Fibroblast of upper back skin (primary cell): ENCODE measurements at places on chromosomes 5 and 9.
A peak's percentile ranks its signal among the peaks of the same experiment; 100 is the strongest.

DNA sequence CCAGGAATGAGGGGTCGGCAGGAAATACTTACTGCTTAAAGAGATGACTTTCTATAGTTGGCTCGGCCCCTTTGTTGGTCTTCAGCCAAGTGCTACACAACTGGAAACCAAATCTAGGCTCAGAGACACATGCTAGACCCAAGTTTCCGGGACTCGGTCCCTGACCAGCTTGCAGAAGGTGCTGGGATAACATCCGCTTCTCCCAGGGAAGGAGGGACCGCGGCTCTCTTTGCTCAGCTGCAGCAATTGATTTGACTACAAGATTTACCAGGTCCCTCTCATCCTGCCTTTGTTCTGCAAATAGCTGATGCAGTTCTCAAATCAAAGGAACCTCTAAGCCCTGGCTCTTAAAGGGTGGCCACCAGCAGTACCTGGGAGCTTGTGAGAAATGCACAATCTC lies 314.7 kb downstream of the MLLT3 start:
- DNase-seq, result no peak

GRCh38 chr5:321726-322251 lies 275 bp downstream of the AHRR start:
- DNase-seq, result no peak

GRCh38 chr5:26031481-26031880 lies 1006.9 kb downstream of the CDH9 start:
- DNase-seq, result no peak

GRCh38 chr5:176608937-176609723 lies 826 bp downstream of the GPRIN1 start:
- no peak for DNase-seq

DNA sequence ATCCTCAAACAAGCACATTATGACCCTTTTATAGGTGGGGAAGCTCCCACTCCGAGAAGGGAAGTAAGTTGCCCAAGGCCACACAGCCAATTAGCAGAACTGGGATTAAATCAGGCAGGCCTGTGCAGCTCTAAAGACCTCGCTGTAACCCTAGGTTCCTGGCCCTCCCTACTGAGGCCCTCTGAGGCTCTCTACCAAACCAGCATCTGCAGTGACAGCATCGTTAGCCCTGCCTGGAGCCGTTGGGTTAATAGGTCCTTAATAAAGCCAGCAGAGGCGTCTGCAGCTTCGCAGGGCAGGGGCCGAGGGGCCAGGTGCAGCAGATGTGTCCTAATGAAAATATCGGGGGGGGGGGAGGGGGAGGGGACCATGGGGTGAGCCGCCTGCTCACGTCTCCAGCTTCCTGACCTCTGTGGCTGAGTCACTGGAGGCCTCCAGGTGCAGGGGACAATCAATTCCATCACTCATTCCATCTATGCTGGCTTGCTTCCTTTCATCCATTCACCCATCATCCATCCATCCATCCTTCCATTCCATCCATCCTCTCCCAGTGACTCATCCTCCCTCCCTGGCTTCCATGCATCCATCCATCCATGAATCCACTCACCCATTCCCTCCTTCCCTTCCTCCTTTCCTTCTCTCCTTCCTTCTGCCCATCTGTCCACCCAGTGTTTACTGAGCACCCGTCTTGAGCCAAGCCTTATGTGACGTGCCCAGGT lies 203.9 kb downstream of the C9orf50 start:
- peak; percentile 64 for DNase-seq

DNA sequence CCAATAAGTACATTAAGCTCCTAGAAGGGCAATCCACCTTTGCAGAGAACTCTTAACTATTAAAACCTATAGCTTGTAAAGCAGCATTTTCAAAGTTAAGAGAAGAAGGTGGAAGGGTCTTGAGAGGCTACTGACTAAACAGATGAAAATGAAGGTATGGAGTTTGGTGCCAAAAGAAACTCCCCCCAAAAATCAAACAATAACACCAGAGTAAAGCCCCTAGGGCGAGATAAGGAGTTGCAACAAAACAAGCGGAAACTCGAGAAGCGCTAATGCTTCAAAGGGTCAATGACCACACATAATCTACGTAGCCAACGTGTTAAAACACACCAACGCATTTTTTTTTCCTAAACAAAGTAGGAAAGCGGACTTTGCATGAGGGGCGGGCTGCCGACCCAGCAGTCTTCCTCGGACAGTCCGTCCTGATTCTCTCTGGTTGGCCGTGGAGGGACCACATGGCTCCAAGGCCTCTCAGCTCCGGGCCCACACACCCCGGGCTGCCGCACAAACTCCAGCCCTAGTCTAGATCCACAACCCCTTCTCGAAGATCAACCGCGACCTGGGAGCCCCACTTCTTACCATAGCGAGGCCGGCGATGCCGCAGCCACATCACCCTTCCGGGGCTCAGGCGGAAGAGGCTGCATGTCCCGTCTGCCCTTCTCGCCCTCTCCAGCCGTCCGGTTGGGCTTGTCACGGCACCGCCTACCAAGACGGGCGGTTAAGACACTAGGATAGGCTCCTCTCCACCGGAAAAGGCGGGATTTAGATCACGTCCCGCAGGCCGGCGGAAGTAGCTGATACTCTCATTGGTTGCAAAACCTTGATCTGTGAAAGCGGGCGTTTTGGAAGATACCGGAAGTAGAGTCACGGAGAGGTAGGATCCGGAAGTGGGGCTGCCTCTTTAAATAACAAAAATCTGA lies at the start of the genes TMEM167A and XRCC4:
TMEM167A (minus strand) TSS at position 653 of the 920 bp plus-strand sequence; CDS start at position 582, 71 bp downstream.
XRCC4 (plus strand) TSS at position 806 of the 920 bp plus-strand sequence. CDS start 27,373 bp downstream, outside the sequence.
- peak; percentile 99 for DNase-seq

DNA sequence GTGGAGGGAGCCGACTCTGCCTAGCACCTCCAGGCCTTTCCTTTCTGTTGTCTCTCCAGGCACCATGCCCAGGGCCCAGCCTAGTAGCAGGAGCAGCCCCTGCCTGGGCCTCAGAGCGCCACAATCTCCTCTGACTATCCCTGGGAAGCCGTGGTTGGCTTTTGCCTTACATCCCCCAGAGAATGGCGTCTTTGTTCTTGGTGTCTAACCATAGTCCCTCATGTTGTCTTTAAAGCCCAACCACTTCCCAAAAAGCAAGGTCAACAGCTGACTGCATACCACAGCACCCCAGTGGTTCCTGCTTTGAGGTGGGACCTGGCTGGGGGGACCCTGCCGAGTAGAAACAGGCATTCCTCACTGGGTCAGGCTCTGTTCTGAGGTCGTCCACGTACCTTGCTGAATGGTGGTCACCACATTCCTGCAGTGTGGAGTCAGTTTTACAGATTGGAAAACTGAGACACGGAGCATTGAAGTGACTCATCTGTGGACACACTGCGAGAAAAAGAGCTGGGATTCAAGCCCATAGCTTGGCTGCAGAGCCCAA lies 13.7 kb upstream of the CERCAM start:
- DNase-seq, result peak; percentile 42

DNA sequence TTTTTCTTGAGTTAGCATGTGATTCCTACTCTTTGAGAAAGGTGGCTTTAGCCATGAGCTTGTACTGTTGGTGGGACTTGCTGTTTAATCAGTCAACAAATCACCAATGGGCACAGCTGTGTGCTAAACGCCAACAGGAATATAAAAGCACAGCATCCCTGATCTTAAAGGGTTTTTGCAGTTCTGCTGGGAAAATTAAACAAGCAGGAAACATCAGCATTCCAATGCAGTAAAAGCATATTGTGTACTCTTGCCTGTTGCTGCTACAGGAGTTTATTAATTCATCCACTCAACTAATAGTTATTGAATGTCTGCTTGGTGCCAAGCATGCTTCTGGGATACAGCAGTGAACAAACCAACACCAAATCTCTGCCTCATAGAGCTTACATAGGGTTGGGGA lies 27.4 kb upstream of the F2RL1 start:
- no peak for DNase-seq

- no peak for DNase-seq
Observed at GRCh38 chr5:81756016-81756415, 5.1 kb upstream of the SSBP2 start.

DNA sequence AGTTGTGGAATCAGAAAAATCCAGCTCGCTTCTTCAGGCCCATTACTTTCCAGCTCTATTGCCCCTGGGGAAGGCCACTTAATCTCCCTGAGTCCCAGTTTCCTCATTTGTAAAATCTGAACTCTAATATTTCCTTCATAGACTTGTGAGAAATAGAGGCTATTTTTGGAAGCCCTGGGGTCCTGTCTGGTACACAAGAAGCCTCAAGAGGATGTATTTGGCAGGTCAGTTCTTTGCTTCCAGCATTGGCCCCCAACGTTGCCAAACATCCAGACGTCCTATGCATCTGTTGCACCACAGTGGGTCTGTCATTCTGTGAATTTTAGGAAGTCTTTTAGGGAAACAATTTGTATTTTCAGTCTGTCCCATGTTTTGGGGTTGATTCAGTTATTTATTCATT lies 525.9 kb downstream of the EBF1 start:
- no peak for DNase-seq

DNA sequence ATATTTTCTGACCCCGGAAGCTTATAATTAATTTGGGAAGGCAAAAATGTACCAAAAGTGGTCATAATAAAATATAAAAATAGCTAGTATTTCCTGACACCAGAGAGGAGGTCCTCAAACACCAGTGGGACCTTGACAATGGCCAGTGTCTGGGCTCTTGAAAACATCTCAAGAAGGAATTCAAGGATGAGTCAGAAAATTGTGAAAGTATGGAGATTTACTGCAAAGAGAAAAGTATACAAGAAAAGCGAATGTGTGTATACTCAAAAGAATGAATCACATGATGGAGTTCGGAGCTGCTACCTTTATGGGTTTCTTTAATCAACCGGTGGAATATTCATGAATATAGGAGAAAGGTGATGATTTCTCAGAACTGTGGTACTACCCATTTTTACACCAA lies 1709.0 kb upstream of the WWC1 start:
- DNase-seq, result peak; percentile 32

DNA sequence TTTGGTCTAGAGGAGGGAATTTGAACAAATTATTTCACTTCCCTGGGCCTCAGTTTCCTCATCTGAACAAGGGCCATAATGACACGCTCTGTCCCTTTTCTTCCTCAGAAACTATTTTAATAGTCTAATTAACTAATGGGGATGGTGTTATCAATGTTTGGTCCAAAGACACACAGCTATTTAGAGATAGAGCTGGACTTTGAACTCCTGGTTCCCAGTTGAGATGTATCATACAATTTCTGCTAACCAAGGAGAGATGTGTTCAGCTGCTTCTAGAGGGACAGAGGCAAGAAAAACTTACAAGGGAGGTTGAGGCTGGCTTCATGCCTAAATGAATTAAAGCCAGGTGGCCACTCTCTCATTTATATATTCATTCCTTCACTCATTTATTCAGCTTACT lies 90.6 kb upstream of the CLINT1 start:
- DNase-seq, result no peak

DNA sequence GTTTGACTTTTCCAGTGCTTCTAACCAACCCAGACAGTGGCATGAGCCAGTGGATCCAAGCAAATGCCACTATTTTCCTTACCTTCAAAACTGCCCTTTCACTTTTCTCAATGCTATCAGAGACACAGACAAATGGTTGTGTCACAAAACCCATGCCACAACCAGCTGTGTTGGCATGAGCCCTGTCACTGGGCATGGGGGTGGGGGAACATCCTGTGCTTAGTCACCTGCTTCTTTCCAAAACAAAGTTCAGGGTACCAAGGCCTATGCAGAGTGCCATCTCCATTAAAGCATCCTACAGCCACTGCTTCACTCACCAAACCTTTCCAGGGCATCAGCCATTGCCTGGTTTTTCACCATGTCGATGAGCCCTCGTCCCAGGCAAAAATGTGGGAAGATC lies 30.1 kb downstream of the NIPSNAP3B start:
- DNase-seq, result no peak

DNA sequence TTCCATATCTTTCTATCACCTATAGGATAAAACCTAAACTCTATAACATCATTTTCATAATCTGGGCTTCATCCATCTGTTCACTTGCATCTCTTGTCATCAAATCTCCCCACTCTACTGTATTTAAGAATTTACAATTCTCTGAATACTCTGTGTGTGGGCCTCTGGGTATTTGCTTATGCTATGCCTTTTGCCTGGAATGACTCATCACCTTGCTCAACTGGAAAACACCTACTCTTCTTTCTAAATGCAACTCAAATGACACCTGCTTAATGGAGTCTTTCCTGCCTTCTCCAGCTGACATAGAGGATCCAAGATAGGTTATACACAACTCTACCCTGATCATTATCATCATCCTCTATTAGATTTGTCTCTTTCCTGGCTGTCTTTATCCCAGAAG lies 421.7 kb downstream of the SPATA31D1 start:
- peak; percentile 25 for DNase-seq

DNA sequence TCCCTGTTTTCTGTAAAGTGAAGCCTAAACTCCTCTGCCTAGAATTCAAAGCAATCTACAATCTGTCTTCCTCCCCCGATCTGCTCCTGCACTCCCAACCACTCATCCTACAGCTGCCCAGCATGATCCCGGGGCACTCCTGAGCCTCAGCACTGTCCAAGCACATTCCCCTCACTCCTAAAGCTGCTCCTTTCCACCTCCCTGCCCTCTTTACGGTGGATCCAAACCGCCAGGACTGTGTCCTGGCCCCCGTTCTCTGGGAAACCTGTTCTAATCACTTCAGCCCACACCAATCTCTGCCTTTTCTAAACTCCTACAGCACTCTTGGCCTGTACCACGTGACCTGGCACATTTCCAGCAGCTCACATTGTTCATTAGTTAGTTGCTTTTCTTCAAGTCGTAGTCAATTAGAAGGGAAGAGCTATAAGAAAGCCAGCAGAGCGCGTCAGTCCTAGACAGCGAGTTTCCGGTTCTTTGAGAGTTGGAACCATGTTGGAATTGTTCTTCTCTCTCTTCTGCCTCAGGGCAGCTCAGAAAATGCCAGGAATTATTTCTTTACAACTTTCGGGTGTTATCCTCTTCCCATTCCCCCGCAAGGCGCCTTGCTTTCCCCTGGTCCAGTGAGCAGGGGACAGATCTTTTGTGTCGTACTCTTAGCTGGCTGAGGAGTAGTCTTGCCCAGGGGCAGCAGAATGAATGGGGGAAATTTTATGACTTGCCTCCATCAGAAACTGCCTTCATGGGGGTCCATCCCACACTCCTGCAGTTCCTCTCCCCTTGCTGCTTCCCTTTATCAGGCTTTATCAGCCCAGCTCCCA lies 60.7 kb downstream of the NRG2 start:
- peak; percentile 17 for DNase-seq

DNA sequence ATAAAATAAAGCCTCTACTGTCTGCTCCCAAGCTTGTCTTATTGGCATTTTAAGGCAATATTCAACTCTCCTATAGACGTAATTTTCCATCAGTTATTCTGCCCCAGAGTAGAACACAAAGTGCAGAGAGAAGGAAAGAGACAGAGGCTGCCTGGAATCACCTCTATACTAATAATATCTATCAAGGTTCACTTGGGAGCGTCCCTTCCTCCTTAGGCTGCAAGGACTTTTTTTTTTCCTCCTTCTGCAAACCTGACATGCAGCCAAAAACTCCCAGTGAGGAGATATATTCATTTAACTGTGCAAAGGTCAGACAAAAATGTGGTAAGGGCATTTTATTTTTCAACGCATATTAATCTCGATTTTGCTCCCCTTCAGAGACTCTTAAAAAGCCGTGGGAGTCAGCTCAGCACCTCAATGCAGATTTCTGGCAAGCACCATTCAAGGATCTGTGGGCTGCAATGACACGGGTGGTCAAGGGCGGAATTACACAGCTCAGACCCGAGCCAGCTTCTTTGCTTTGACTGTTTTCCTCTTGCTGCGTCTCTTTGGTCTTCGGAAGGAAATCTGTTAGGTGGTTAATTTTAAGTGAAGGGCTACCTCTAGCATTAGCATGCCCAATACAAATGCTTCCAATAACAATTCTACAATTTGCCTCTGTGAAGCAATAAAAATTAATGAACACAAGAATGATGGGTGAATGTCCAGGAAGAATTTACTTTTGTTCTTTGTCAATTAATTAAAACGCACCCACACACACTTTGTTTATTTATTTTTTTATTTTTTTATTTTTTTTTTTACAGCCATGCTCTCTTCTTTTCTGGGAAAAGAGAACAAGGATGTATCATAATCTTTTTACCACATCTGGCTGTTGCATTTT lies 587.7 kb upstream of the GRAMD2B start:
- DNase-seq, result peak; percentile 30
